ENCODE measurements at places on chromosomes 5 and 9.
A peak's percentile ranks its signal among the peaks of the same experiment; 100 is the strongest.

GRCh38 chr9:95043826-95044225 lies 273.7 kb downstream of the FANCC start:
- DNase-seq, result no peak

- no peak for DNase-seq
Measured at GRCh38 chr9:98789483-98790133, 6.7 kb downstream of the ANKS6 start.

- no peak for DNase-seq
Measured at GRCh38 chr5:10439692-10440091, 2.0 kb upstream of the ROPN1L start.

DNA sequence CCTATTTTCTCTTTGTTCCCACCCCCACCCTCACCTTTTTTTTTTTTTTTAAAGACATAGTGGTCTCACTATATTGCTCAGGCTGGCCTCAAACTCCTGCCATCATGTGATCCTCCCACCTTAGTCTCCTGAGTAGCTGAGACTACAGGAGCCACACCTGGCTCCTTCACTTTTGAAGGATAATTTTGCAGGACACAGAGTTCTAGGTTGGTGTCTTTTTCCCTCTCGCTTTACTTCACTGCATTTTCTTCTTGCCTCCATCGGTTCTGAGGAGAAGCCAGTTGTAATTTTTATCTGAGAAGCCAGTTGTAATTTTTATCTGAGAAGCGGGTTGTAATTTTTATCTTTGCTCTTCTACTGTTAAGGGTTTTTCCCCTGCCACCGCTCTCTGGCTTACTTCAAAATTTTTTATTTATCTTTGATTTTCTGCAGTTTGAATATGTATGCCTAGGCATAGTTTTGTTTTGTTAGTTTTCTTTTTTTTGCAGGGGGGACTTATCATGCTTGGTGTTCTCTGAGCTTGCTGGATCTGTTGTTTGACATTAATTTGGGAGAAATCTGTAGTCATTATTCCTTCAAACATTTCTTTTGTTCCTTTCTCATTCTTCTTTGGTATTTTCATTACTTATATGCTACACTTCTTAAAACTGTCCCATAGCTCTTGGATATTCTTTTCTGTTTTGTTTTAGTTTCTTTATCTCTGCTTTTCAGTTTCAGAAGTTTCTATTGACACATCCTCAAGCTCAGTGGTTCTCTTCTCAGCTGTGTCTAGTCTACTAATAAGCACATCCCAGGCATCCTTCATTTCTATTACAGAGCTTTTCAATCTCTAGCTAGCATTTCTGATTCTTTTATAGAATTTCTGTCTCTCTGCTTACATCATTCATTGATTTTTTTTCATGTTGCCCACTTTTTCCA lies 148.2 kb upstream of the CHD1 start:
- DNase-seq, result no peak

- no peak for DNase-seq
Measured at GRCh38 chr9:134162926-134163370, 1.4 kb downstream of the RNU6ATAC start.

- no peak for DNase-seq
Measured at GRCh38 chr9:13939134-13939533, 374.8 kb downstream of the NFIB start.

GRCh38 chr9:10050016-10050415 lies 562.8 kb downstream of the PTPRD start:
- no peak for DNase-seq

GRCh38 chr5:43190755-43191603 lies 1.0 kb upstream of the NIM1K start:
- no peak for DNase-seq

DNA sequence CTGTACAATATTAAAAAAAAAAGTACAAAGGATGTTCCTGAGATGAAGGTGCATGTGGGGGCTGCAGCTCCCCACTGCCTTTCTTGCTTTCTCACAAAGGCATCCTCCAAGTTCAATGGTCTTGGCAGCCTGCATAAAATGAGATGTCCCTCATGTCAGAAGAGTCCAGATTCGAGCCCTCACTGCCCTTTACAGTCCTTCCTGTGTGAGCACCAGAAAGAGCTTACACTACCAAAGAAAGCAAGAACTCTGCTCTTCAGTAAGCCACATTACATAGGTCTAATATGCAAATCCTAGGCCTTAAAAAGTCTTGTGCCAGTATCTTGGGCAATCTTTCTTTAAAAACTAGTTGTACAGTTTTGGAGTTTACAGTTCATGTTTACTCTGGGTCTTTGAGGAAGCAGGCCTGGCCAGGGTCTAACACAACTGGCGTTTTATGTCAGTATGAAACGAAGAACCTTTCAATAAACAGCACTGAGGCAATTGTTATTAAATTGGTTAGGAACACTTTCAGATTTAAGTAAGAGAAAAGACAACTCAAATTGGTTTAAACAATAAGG lies 36.0 kb downstream of the CSF2 start:
- DNase-seq, result no peak

DNA sequence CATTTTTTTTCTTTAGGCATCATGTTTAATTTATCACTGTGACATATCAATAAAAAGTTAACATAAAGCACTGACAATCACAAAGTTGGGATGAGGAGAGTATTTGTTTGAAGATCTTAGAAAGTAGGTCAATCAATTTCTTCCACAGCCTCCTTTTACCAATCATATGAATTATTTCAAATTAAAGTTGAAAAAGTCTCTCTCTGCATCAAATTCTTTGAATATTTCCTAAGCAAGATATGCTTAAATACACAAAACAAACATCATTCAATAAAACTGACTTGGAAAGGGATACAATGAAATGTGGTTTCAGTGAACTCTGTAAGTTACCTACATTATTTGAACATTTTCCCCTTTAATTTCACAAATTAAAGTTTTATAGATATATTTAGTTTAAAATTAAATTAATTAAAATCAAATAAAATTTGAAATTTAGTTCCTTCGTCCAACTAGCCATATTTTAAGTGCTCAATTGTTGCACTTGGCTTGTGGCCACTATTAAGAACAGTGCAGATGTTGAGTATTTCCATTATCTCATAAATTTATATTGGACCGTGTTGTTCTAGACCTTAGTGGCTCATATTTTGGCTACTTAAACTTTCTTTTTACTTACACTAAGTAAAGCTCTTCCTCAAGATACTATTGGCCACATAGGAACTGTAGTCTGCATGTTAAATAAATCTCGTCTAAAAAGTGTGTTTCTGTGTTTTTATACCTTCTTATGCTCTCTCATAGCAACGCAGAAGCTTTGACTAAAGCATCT lies 949.7 kb upstream of the NUDT12 start:
- DNase-seq, result no peak

DNA sequence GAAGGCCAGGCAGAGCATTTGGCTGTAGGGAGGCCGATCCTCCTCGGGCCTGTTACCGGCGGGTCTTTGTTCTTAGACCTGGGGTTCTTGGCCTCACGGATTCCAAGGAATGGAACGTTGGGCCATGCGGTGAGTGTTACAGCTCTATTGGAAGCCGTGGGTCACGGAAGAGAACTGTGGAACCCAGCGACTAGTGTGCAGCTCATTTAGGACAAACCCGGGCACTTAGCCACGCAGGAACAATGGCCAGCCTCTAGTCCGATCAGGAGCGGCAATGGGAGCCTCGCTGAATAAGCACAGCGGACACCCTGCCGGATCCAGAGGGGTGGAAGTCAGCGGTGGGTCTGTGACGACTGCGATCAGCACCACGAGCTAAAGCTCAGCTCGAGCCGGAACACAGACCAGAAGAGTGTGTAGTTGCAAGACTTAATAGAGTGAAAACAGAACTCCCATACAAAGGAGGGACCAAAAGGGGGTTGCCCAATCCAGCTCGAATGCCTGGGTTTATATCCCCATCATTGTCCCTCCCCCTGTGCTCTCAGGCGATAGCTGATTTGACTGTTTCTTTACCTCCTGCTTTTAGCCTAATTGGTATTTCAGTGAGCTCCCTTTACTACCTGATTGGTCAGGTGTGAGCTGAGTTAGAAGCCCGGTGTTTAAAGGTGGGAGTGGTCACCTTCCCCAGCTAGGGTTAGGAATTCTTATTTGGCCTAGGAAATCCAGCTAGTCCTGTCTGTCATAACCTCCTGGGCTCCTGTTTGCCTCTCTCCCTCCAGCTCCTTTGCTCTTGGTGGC lies 53.7 kb upstream of the RPL26L1 start:
- no peak for DNase-seq

DNA sequence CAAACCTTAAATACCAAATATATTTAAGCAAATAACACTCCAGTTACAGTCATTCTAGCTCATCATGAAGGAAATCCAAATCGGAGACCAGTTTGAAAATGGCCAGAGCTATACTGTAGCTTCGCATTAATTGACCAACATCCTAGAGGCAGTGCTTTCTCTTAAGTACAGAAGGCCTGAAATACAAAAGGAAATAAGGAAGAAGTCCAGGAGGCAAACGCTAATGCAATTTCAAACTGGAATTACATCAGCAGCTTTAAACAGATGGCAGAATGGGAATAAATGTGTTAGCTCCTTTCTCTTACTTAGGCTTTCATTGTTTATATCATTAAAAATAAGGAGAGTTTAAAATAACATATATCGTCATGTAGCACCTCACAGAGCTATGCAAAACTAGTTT lies 197.0 kb downstream of the SEC61B start:
- no peak for DNase-seq

DNA sequence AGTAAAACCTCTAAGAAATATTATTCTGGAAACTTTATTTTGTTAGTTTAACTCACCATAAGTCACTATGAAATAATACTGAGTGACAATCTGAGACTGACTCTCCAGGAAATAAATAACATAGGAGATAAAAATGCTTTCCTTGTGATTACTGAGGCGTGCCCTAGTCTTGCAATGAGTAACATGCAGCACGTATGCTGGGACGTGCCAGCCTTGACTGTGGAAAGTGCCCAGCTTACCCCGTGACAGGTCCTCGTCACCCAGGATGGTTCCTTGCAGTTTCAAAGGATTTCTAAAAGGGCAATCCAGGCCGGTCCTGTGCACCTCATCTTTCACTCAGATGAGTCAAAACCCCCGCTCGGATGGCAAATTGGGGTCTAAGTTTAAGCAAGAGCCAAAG lies 720.8 kb upstream of the ADAMTS16 start:
- DNase-seq, result no peak

DNA sequence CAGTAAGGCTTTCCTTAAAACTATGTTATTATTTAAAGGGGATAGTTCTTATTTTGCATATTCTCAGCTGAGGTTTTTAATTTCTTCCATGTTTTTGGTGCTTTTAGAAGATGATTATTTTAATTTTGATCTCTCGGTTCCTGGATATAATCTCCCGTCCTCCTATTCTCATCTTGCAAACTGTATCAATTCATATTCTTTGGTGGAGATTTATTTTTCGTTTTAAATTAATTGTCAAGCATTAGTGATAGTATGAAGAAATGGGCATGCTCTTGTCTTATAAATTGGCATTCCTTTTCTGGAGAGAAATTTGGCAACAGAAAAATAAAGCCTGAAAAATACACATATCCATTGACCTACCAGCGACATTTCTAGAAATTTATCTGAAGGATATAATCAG lies 15.5 kb upstream of the GNAQ start:
- DNase-seq, result no peak

DNA sequence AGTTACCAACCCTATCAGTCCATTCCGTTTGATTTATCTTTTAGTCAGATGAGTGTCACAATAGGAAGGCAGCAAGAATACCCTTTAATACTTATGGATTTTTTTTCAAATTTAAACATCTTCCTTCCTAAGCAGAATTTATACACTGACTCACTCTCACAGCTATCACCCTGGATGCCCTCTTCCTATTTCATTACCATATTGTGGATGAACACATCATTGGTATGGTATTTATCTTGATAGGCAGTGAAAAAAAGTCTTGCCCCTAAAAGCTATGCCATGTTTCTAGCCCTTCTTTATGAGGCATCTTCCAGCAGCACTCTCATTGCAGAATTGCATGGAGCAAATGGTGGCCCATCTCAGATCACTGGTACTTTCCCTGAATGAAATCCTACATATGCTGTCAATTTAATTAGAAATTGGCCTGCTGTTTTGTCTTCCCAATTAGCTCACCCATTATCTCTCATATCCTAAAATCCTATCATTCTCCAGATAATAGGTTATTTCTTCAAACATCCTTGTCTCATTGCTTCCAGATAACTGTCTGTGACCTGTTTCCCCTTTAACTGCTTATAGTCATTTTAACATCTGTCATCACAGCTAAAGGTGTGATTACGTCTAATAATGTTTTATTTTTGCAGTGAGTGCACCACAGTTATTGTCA lies 433.5 kb upstream of the POU5F2 start:
- DNase-seq, result no peak

GRCh38 chr5:180464603-180464970 lies 29.6 kb upstream of the CNOT6 start:
- DNase-seq, result no peak

DNA sequence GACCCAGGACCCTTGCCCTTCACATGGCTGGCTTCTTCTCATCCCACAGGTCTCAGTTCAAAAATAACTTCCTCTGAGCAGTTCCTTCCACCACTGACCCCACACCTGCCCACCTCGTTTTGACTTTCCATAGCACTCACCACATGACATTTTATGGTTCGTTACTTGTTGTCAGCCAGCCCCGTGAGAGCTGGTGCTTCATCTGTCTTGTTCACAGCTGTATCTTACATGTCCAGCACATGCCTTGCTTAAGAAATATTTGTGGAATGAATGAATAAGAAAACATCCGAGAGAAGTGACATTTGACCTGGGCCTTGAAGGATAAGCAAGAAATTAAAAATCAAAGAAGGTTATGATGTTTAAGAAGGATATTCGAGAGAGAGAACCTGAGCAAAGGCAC lies 193.9 kb downstream of the RFK start:
- no peak for DNase-seq

GRCh38 chr5:177987326-177987725 lies 8.7 kb downstream of the PROP1 start:
- DNase-seq, result no peak

DNA sequence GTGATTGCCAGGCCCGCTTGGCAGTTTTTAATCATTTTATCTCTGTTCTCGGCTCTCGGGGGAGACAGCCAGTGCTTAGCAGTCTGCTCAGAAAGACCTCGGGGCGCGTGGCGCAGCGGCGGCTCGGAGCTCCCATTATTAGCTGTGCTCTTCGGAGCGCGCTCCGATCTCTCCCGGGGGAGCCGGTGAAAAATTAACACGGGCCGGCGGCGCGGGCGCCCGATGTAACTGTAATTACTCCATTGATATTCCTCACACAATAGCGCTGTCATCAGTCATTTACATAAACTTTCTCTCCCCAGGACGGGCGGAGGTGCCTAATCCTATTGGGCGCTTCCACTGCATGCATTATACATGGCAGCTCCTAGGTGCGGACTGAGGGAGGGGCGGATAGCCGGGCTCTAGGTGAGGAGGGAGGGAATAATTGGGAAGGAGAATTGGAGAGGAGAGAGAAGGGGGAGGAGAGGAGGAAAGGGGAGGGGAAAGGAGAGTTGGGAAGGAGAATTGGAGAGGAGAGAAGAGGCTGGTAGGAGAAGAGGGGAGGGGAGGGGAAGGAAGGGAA lies 24.9 kb downstream of the LMX1B start:
- peak; percentile 46 for DNase-seq

- DNase-seq, result no peak
Measured at GRCh38 chr5:5483880-5484598, 61.6 kb downstream of the ICE1 start.

GRCh38 chr5:80109646-80110478 lies 74.7 kb downstream of the THBS4 start:
- peak; percentile 76 for DNase-seq
